ENCODE measurements at places on chromosomes 6 and 20. TPM values are rescaled to one million over a fixed set of nuclear protein-coding genes. Genes with fewer than 3 reads are reported as not detected.

GRCh38 chr6:168025831-168026710, 28.6 kb downstream of the KIF25 start:
- no peak for DNase-seq

DNA sequence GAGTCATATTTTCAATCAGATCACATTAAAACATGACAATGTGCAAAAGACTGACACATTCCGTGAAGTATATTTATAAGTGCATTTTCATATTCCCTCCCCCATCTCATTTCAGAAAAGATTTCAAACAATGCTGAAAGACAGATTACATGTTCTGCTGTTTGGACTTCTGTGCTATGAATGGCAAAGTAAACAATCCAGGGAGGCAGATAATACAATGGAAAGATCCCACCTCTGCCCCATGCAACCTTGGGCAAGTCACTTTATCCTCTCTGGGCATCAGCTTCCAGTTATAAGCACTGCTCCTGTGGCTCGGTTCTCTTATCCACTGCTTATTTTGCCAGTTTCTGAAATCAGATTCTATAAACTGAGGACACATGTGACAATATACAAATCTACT, 110.2 kb downstream of the RCAN2 start:
- no peak for DNase-seq

- DNase-seq, result no peak
Measured at GRCh38 chr6:106181664-106182418, 95.7 kb downstream of the PRDM1 start.

DNA sequence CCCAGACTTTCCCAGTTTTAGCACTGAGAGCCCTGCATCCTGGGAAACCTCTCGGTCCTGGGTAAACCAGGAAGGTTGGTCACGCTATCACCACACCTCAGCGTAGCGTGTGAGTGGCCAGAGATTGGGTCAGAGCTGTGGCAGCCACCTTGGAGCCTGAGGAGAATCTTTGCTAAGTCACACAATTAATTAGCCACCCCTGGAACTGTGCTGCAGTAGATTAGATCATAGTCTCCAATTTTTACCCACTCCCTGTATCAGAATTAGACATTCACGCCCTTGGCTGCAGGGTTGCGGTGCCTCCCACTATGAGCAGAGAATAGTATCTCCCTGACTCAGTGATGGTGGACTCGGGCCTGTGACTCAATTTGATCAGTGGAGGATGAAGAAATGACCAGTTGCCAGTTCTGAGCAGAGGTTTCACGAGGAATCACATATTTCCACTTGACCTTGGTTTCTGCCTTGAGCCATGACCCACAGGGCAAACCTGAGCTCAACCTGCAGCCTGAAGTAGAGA, 6.0 kb upstream of the PTGIS start:
- no peak for DNase-seq

Gene SMOC2
- total RNA-seq, result not detected

Gene GRM1
- not detected for total RNA-seq

Gene BHLHE23
- 0.44 TPM for total RNA-seq

DNA sequence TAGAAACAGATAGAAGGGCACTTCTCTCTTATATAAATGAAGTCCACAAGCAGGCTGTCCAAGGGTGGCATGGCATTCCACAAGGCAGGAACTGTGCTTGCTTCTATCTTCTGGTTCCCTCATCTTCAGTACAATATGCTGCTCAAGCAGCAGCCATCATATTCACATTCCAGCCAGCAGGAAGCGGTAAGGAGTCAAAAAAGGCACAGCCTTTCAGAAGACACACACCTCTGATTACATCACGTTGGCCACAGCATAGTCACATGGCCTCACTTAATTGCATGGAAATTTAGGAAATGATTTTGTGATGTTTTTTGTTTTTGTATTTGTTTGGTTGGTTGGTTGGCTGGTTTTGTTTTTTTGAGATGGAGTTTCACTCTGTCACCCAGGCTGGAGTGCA, 19.0 kb downstream of the REM1 start:
- DNase-seq, result no peak

DNA sequence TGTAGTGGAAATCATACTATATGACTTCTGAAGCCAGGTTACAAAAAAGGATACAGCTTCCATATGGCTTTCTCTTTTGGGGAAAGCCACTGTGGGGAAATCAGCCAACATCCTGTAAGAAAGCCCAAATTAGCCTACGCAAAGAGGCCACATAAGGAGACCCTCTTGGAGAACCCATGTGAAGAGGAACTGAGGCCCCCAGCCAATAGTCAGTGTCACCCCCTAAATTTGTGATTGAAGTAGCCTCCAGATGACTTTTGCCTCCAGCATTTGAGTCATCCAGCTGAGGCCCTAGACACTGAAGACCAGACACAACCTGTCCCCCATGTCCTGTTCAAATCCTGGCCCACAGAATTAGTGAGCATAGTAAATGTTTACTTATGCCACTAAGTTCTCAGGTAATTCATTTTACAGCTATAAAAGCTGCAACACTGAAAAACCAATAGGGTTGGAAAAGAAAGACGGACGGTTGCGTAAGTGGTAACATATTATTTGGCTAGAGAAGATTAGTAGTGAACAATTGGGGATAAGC, 60.4 kb downstream of the HMGCLL1 start:
- DNase-seq, result no peak

DNA sequence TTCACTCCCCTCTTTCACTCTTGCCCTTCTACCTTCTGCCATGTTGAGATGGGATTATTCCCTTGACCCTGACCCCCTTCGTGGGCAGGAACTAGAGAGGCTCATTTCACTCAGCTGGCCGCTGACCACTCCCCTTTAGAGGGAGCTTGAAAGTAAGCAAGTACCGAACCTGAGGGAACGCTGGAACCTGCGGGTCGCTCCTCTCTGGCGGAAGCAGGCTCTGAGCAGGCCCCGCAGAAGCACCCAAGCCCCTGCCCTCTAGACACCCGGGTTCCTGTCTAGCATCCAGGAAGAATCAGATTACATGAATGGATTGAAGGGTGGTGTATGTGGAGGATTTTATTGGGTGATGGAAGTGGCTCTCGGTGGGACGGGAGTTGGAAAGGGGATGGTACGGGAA, 11.9 kb upstream of the MYCT1 start:
- DNase-seq, result no peak

Gene FGD2
- 0.83 TPM for total RNA-seq

Gene DUSP15
- total RNA-seq, result not detected

- no peak for DNase-seq
Measured at GRCh38 chr6:98241630-98242029, 592.7 kb upstream of the POU3F2 start.

- DNase-seq, result no peak
Measured at GRCh38 chr6:107806691-107807090, 17.4 kb downstream of the SCML4 start.

Data from CD8-positive, alpha-beta T cell (primary cell).